ENCODE measurements at places on chromosomes 1 and 21.
A peak's percentile ranks its signal among the peaks of the same experiment; 100 is the strongest.

GRCh38 chr1:6245869-6246496 is 2.0 kb downstream of the HES3 start:
- H3K4me3 ChIP-seq: no peak overlapping the region
- no peak overlapping the region for H3K27ac ChIP-seq
- peaks cover 15% of the 10 kb centered on the region for H3K27me3 ChIP-seq
- H3K4me1 ChIP-seq: peaks cover 31% of the 10 kb centered on the region

- no peaks in the 10 kb centered on the region for H3K36me3 ChIP-seq
- H3K27me3 ChIP-seq: peaks cover 100% of the 10 kb centered on the region
- no peak overlapping the region for H3K4me3 ChIP-seq
- peaks cover 60% of the 10 kb centered on the region for H3K4me1 ChIP-seq
These were observed 2.5 kb downstream of the LHX4 start for GRCh38 chr1:180232521-180233043.

DNA sequence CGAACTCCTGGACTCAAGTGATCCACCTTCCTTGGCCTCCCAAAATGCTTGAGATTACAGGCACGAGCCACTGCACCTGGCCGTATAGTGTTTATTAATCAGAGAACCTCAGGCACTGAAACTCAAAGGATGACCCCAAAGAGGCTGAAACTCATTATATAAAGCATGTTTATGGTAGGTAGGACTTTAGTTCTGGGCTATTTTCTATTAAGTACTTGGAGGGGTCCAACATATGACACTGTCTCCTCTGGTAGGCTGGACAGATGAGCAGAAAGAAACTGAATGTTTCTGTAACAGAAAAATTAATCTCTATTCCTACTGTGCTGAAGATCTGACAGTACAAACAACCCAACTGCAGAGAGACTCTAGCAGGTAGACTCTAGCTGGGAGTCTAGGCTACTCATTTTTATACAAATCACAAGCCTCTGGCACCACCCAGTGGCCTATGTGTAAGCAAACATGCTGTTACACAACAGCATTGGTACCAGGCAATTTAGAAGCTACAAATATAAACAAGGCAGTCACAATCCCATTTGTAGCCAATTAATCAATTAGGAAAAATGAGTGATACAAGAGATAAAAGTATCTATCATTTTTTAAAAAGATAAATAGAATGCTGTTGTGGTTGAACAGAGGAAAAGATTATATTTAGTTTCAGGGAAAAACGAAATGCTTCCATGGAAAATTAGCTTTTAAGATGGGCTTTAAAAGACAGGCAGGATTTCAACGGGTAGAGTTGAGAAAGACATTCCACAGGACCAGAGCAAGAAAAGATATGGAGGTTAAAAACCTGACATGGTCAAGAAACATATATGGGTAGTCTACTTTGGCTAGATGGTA is 10.4 kb downstream of the DCAF8 start:
- H3K36me3 ChIP-seq: no peaks in the 10 kb centered on the region
- peak overlapping the region; percentile 49 for H3K27ac ChIP-seq
- H3K4me3 ChIP-seq: no peak overlapping the region
- DNase-seq: peak; percentile 82
- H3K27me3 ChIP-seq: no peaks in the 10 kb centered on the region
- H3K4me1 ChIP-seq: peaks cover 13% of the 10 kb centered on the region

DNA sequence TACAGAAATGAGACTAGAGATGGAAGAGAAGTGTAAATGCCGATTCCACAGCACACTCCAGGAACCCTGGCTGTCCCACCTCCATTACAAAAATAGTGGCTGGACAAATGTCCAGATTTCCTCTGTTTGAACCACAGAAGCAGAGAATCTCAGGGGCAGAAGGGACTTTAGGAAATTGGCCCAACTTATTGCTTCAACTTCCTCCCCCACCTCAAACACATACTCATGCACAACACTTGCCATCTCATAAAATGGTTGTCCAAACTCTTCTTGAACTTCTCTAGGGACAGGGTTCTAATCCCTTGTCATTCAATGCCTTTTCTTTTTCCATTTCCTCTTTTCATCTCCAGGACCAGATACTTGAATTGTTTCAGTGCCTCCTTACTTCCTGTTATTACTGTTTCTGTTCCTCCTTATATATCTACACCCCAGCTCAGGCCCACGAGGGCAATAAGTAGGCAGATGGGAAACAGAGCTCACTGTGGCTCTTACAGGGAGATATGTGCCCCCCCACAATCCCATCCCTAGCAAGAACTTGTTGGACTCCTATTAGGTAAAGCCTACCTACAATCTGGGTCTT is 8.5 kb upstream of the B4GALT3 start:
- no peak for DNase-seq
- H3K27me3 ChIP-seq: no peaks in the 10 kb centered on the region
- H3K36me3 ChIP-seq: peaks cover 1% of the 10 kb centered on the region
- H3K27ac ChIP-seq: peak overlapping the region; percentile 44
- no peak overlapping the region for H3K4me3 ChIP-seq

DNA sequence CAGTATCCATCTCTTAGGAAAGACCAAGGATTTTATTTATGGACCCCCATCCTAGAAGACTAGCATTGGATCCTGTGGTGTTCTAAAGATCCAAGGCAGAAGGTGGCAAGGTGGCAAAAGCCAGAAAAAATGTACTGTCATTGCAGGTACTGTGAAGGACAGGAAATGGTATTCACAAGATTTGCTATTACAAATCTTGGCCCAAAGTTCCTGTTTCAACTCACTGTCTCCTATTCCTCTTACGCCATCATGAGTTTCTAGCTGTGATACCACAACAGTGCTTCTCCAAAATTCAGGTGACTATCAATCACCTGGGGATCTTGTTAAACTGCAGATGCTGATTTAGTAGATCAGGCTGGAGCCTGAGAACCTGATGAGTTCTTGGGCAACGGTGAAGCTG is 21.4 kb downstream of the ACP6 start:
- no peaks in the 10 kb centered on the region for H3K4me1 ChIP-seq
- DNase-seq: no peak
- H3K27me3 ChIP-seq: no peaks in the 10 kb centered on the region

DNA sequence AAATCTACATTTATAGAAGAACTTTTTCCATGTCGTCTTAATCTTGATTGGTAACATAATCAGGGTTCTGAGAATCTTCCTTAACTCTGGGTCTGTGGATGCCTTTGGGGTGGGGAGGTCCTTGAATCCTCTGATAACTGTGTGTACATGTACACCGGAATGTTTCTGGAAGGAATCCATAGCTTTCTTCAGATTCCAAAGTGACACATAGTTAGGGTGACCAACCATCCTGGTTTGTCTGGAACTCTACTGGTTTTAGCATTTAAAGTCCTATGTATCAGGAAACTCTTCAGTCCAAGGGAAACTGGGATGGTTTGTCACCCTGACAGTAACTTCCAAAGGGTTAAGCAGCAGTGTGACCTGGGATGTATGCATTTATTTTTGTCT is 16.8 kb downstream of the STRIP1 start:
- H3K4me1 ChIP-seq: no peaks in the 10 kb centered on the region
- no peak for DNase-seq
- H3K4me3 ChIP-seq: no peak overlapping the region
- H3K36me3 ChIP-seq: peaks cover 62% of the 10 kb centered on the region
- H3K27ac ChIP-seq: no peak overlapping the region

- H3K27me3 ChIP-seq: peaks cover 12% of the 10 kb centered on the region
- no peaks in the 10 kb centered on the region for H3K36me3 ChIP-seq
- no peak overlapping the region for H3K27ac ChIP-seq
- no peak overlapping the region for H3K4me3 ChIP-seq
- no peaks in the 10 kb centered on the region for H3K4me1 ChIP-seq
These were observed 135.7 kb upstream of the RUNX3 start for GRCh38 chr1:25065795-25066238.
